ENCODE measurements at places on chromosomes 5 and 9. TPM values are rescaled to one million over a fixed set of nuclear protein-coding genes. Genes with fewer than 3 reads are reported as not detected.

GRCh38 chr9:84394036-84394435 lies 53.5 kb upstream of the SLC28A3 start:
- DNase-seq, result no peak

- DNase-seq, result no peak
These were observed 12.6 kb downstream of the DNAJC21 start for GRCh38 chr5:34941936-34942335.

DNA sequence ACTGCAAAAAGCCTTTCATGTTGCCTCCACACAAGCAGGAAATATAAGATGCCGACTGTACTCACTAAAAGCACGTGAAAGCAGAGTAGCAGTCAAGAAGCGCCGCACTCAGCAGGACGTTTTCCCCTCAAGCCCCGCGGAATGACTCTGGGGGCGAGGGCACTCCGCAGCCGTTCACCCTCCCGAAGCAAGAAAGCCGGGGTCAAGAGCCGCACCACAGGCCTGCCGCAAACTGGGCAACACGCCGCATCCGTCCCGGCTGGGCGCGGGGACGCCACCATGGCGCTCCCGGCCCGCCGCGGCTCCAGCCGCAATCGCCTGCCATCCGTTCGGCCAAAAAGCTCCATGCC lies 364 bp downstream of the RPS6 start:
- peak; percentile 46 for DNase-seq

- no peak for DNase-seq
These were observed 154.9 kb downstream of the TENT4A start for GRCh38 chr5:6868171-6868570.

Gene CCDC183
- polyA plus RNA-seq, result 17.5 TPM

GRCh38 chr5:171107669-171108068 lies 201.4 kb upstream of the TLX3 start:
- no peak for DNase-seq

Gene CNTNAP3B
- polyA plus RNA-seq, result 5.1 TPM
